Naive B cell (primary cell): ENCODE measurements at places on chromosomes 16 and 17.

- H3K4me3 ChIP-seq = peak overlapping the region; percentile 57
- H3K27ac ChIP-seq = peak overlapping the region; percentile 27
- H3K4me1 ChIP-seq = peaks cover 24% of the 10 kb centered on the region
- no peak for DNase-seq
- H3K36me3 ChIP-seq = no peaks in the 10 kb centered on the region
These were observed 32.0 kb downstream of the SMPD3 start for GRCh38 chr16:68416057-68417046.

- peaks cover 15% of the 10 kb centered on the region for H3K4me1 ChIP-seq
- no peak overlapping the region for H3K27ac ChIP-seq
These were observed 109.8 kb downstream of the SLC39A11 start for GRCh38 chr17:72982680-72983079.

GRCh38 chr16:84614623-84614967, 3.3 kb downstream of the COTL1 start:
- no peak overlapping the region for H3K4me3 ChIP-seq
- peaks cover 16% of the 10 kb centered on the region for H3K36me3 ChIP-seq
- DNase-seq = no peak

- peaks cover 23% of the 10 kb centered on the region for H3K4me1 ChIP-seq
- no peak for DNase-seq
- peaks cover 29% of the 10 kb centered on the region for H3K27me3 ChIP-seq
- no peaks in the 10 kb centered on the region for H3K36me3 ChIP-seq
These were observed 836 bp upstream of the MMP15 start for GRCh38 chr16:58024486-58025350.

GRCh38 chr16:84754353-84754856, 54.6 kb downstream of the USP10 start:
- peaks cover 62% of the 10 kb centered on the region for H3K4me1 ChIP-seq
- no peaks in the 10 kb centered on the region for H3K27me3 ChIP-seq
- DNase-seq = peak; percentile 74
- H3K27ac ChIP-seq = peak overlapping the region; percentile 6
- H3K36me3 ChIP-seq = no peaks in the 10 kb centered on the region
- H3K4me3 ChIP-seq = peak overlapping the region; percentile 25

GRCh38 chr16:29714396-29714795, 31.4 kb downstream of the C16orf54 start:
- DNase-seq = no peak
- H3K27me3 ChIP-seq = peaks cover 4% of the 10 kb centered on the region
- H3K27ac ChIP-seq = no peak overlapping the region
- no peaks in the 10 kb centered on the region for H3K36me3 ChIP-seq

GRCh38 chr17:16639438-16639837, 14.2 kb downstream of the ZNF624 start:
- H3K27ac ChIP-seq = no peak overlapping the region
- peaks cover 11% of the 10 kb centered on the region for H3K36me3 ChIP-seq
- H3K4me3 ChIP-seq = no peak overlapping the region
- no peaks in the 10 kb centered on the region for H3K27me3 ChIP-seq
- H3K4me1 ChIP-seq = peaks cover 10% of the 10 kb centered on the region

- no peak overlapping the region for H3K27ac ChIP-seq
- DNase-seq = no peak
- no peaks in the 10 kb centered on the region for H3K27me3 ChIP-seq
- H3K36me3 ChIP-seq = no peaks in the 10 kb centered on the region
- H3K4me1 ChIP-seq = peaks cover 5% of the 10 kb centered on the region
These were observed 11.5 kb upstream of the RFFL start for GRCh38 chr17:35074711-35075707.

DNA sequence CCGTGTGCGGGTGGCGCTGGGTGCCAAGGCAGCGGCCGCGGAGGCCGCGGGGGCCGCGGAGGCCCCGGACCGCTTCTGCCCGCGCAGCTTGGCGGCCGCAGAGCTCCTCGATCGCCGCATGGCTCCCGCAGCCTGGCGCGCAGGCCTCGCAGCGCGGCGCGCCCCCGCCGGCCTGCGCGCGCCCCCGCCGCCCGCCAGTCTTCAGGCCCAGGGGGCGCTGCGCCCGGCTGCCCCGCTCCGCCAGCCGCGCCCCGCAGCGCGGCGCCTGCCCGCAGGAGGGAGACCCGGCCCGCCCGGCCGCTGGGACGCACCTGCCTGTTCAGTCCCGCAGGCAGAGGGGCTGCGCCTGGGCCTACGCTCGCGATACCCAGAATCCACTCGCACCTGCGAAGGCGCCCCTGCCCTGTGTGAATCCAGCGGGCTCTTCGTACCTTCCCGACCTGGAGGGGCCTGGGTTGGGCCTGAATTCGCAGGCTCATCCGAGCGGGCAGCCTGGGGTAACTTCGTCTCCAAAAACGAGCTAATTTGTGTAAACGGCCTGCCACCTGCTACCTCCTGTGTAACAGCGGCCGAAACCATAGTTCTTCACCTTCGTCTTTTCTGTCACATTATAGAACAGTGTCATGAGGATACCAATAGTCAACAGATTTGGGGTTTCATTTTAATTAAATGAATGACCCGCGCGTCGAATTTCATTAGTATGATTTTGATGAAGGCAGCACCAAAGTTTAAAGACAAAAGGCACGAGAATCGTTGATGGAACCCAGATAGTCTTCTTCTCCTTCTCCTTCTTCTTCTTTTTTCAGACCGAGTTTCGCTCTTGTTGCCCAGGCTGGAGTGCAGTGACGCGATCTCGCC, at the start of gene CENPV:
TSS of gene CENPV (minus strand) at position 153 of the 858 bp plus-strand sequence. CDS start at position 120, 33 bp downstream.
- peak; percentile 69 for DNase-seq
- H3K27me3 ChIP-seq = no peaks in the 10 kb centered on the region
- H3K4me1 ChIP-seq = peaks cover 6% of the 10 kb centered on the region
- no peak within 1 kb of the TSS for H3K27ac ChIP-seq

- H3K27me3 ChIP-seq = peaks cover 8% of the 10 kb centered on the region
- no peaks in the 10 kb centered on the region for H3K36me3 ChIP-seq
- H3K4me1 ChIP-seq = peaks cover 5% of the 10 kb centered on the region
- no peak overlapping the region for H3K27ac ChIP-seq
These were observed 61.3 kb upstream of the ADORA2B start for GRCh38 chr17:15883617-15884111.

GRCh38 chr16:66618588-66619375, 14.3 kb downstream of the CMTM3 start:
- peaks cover 14% of the 10 kb centered on the region for H3K27me3 ChIP-seq
- DNase-seq = no peak
- no peaks in the 10 kb centered on the region for H3K36me3 ChIP-seq
- H3K4me1 ChIP-seq = no peaks in the 10 kb centered on the region
- H3K27ac ChIP-seq = no peak overlapping the region
- H3K4me3 ChIP-seq = no peak overlapping the region
